ENCODE measurements at places on chromosomes 2 and 18. TPM values are rescaled to one million over a fixed set of nuclear protein-coding genes. Genes with fewer than 3 reads are reported as not detected.

DNA sequence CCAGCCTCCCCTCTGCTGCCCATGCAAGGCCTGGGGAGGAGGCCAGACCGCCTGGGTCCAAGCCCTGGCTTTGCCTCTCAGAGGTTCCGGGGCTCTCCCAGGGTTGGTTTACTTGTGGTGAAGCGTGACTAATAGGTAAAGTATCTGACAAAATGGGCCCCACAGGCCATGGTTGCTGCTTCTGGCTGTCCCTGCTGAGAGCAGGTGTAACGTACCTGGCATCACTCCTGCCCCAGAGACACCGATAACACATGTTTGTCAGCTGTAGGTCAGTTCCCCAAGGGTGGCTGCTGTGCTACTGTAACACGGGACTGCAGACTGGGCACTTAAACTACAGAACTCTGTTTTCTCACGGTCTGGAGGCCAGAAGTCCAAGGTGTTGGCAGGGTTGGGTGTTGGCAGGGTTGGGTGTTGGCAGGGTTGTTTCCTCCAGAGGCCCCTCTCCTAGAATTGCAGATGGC is 34.1 kb downstream of the ODC1 start:
- ATAC-seq, result no peak

DNA sequence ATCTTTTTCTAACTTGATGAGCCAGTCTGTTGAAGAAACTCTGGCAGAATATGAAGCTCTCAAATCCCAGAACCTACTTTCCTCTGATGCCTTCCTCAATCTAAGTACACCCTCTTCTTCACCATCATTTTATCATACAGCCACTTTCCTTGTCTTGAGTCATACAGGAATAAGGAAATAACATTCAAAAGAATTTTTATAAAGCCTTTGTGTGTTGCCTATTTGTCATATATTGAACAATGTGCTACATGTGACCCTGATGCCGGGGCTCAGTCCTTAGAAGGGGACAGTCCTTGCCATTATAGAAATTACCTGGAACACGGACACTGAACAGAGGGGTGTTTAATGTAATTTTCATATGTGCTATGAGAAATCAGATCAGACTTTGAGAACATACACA is 27.4 kb downstream of the RAPGEF4 start:
- no peak for ATAC-seq

DNA sequence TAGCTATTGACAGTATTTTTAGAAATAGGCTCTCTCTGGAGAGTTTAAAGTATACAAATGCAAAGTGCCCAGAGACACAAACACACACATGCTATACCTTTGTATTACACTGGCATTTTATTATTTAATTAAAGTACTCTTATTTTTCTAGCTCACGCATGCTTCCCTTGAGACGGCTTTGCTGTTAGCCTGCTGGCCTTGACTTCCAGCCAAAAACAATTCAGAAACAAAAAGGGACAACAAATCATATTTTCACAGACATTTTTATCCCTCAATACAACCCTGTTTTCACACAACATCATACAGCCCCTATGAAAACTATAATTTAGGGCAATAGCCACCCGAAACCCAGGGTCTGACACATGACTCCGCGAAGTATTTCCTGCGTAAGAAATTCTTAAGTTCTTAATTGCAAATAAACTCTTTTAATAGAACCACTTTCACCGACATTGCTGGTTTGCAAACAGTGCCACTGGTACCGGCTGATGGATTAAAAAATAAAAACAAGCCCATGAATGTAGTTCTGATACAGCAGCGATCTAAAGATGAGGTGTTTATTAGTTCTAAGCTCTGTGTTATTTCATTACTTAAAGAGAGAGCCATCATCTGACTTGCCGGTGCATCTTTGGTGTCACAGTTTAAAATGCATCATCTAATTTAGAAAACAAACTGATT is 185.1 kb downstream of the TCF4 start:
- no peak for ATAC-seq

GRCh38 chr18:57585855-57586250 is 649 bp downstream of the FECH start:
- ATAC-seq, result no peak

- ATAC-seq, result no peak
Measured at GRCh38 chr2:191783416-191783815, 63.5 kb downstream of the CAVIN2 start.

- ATAC-seq, result peak; percentile 17
Measured at GRCh38 chr18:12658426-12659138, 675 bp upstream of the SPIRE1 start.

- no peak for ATAC-seq
Measured at GRCh38 chr2:109333414-109334210, 204.6 kb downstream of the SH3RF3 start.

GRCh38 chr2:72835403-72835802 is 9.6 kb upstream of the EXOC6B start:
- ATAC-seq, result no peak

DNA sequence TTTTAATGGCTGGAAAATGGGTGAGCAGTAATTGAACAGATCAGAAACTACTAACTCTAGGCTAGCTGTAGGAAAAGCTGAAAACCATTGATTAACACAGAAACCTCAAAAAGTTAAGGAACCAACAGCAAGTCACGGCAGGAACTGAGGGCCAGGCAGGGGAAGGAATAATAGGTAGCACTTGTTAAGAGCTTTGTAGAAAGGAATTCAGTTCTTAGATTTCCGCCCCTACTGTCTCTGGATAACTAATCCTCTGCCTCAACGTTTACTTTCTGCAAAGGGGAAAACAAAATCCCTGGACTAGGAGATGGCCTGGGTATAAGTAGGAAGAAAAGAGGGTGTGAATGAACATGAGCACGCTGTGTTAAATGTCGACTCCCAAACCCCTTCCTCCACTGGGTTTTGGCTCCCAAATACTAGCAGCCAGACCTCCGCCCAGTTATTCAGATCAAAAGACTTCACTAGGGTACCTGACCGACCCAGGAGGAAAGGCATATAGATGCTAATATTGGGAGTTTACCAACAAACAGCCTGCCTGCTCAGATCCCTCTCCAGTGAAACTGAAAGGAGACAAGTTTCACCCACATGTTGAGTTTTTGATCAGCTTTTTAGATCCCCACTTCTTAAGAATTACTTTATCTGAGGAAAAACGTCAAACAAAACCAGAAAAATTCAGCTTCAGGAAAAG is 12.4 kb downstream of the SMAD2 start:
- no peak for ATAC-seq

DNA sequence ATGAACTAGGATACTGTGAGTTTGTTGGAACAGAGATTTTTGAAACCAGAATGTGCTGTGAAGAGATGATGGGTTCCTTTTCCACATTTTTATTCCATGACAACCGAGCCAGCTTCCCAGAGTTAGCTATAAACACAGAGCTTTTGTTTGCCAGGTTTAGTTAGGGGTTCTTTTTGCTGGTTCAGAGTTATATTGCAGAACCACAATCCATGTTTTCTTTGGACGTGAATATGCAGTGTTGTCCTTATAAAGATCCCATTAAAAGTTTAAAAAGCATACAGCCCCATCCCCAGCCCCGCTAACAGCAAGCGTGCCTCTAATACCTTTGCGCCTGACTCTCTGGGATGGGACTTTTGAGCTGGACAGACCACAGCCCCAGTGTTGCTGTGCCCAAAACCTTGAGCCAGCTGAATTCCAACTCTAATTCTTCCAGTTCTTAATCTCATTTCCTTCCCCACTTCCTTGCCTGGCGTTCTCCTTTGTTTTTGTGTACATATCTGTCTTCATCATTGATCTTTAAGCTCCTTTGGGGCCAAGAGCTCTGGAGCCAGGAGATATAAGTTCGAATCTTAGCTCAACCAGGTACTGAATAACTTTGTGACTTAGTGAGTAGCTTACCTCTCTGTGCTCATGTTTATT is 72.3 kb downstream of the SPATS2L start:
- no peak for ATAC-seq

GRCh38 chr2:42051543-42052235 is 3.9 kb downstream of the PKDCC start:
- ATAC-seq, result no peak

DNA sequence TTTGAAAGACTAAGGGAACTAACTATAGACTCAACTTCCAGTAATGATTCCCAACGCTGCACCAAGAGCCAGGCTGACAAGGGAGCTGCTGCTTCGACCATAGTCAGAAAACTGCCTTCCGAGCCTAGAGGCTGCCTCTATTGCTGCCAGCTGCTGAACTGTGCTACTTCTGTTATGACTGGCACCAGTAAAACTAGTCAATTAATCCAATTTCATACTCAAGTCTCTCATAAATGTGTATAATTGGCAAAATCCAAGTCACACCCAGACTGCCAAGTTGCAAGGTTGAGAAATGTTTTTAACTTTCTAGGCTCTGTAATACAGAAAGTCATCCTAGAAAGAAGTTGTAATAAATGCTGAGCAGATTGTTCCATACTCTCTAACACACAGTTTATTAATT is 117.4 kb downstream of the SPOPL start:
- no peak for ATAC-seq

GRCh38 chr2:74690571-74690970 is 36.5 kb downstream of the SEMA4F start:
- no peak for ATAC-seq

GRCh38 chr18:79275992-79276391 is 119.7 kb upstream of the NFATC1 start:
- ATAC-seq, result no peak

GRCh38 chr2:32960647-32961403 is 14.1 kb downstream of the LTBP1 start:
- ATAC-seq, result no peak

NTSR2 gene
- not detected for total RNA-seq

PREB gene
- total RNA-seq, result 83.9 TPM

BOLL gene
- not detected for total RNA-seq

HRH4 gene
- total RNA-seq, result not detected

HNRNPLL gene
- 47.3 TPM for total RNA-seq

INHA gene
- total RNA-seq, result 4.4 TPM

POTEI gene
- total RNA-seq, result 0.04 TPM
